ENCODE measurements at places on chromosomes 2 and 18. TPM values are rescaled to one million over a fixed set of nuclear protein-coding genes. Genes with fewer than 3 reads are reported as not detected.

The AMER3 gene
- total RNA-seq = not detected

DNA sequence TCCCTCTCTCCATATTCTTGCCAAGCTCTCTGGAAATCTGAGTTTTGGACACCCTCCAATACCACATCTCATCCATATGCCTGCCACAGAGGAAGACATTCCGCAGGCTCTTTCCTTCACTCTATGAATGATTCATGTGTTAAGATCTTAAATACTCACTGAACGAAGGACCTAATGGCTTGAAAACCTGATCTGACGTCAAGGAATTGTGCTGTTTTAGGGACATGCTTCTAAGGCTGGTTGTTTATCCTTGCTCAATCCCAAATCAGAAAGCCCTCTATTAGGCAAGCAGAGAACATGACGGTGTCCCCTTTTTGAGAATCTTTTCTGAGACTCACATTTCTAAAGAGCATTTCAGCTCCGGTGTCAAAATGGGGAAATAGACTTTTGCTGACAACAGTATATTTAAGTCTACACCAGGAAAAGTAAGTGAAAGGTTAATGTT lies 83.7 kb upstream of the GALNT5 start:
- DNase-seq = no peak

DNA sequence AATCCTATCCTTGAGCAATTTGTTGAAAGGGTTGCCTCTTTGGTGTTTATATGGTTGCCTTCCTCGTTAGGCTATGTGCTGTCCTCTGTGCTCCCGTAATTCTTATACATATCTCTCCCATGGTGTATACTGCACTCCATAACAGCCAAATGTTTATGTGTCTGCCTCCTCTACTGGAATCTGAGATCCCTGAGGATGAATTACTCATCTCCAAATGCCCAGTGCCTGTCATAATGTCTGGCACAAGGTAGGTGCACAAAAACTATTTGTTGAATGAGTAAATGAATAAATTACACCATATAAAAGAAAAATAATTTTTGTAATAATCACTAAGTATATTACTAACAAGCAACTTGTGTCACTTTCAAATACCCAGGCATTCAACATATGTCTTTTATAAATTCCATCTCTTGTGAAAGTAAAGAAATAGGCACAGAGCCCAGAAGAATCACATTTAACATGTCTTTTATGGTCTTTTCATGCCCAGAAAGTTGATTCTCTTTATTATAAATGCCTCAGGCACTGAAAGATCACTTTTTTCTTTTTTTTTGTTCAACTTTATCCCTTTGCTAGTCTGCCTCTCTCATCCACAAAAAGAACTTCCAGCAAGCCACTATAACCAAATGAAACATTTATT lies 164.9 kb downstream of the CCDC148 start:
- DNase-seq = no peak

GRCh38 chr2:213152065-213152794 lies 818 bp upstream of the IKZF2 start:
- DNase-seq = peak; percentile 52
